Stomach (tissue), 19 donors: ENCODE measurements at places on chromosomes 3 and 15. TPM values are rescaled to one million over a fixed set of nuclear protein-coding genes. Genes with fewer than 3 reads are reported as not detected.

DHX30 gene
- 46.9 TPM for total RNA-seq

MASP1 gene
- not detected for total RNA-seq

C3orf62 gene
- total RNA-seq = 32.7 TPM

DNA sequence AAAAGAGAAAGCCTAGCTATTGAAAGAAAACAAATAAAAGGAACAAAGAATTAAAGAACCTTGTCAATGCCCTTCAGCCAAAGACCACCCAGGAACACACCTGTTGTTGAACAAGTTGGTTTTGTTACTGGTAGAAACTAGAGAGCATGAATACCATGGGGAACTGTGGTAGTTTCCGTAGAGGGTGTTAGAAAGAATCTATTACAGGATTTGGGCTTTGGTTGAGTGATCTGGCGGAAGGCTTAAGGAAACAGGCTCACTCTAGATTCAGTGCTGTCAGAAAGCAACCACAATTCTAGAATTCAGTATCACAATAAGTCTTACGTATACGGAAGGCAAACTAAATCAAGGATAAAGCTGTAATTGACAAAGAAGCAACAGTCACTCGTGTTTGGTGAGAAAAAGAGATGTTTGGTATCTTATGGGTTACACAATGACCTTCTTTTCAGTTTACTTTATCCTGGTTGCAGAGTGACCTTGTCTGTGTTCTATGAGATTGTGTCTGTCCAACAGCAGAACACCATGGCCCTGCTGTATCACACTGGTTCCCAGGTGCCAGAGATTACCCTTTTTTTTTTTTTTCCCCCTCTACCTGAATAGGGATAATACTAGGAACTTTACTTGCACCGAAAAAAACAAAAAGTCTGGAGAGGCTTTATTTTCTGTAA is 265.9 kb downstream of the SHQ1 start:
- no peak for DNase-seq

DNA sequence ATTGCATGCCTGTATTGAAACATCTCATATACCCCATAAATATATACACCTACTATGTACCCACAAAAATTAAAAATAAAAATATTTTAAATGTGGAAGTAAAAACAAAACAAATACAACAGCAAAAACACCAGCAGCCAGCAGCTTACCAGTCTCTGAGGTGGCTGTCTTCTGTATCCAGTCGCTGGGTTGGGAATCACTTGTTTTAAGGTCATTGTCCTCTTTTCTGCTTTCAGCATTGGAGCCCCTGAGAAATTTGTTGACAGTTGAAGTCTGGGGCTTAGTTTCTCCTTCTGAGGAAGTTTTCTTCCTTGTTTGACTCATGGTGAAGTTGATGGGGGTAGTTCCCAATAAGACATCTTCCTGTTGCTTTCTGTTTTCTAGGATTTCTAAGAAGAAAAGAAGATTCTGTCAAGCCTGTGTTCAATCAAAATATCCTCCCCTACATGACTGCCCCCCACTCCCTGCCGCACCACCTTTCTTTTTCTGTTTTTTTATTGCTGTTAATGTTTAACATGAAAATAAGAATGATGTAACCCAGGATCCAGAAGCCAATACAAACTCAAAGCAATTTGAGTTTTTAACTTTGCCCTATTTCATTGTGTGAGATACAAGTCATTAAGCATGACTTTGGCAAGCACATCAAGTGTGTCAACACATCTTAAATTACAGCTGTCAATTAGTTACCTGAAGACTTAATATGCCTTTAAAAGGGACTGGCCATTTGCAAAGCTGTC is at the start of gene LRRC31:
Gene LRRC31, minus strand, starts transcription at position 452 of the 737 bp plus-strand sequence. Its CDS starts 128 bp downstream, at position 324.
- DNase-seq = peak; percentile 58

DNA sequence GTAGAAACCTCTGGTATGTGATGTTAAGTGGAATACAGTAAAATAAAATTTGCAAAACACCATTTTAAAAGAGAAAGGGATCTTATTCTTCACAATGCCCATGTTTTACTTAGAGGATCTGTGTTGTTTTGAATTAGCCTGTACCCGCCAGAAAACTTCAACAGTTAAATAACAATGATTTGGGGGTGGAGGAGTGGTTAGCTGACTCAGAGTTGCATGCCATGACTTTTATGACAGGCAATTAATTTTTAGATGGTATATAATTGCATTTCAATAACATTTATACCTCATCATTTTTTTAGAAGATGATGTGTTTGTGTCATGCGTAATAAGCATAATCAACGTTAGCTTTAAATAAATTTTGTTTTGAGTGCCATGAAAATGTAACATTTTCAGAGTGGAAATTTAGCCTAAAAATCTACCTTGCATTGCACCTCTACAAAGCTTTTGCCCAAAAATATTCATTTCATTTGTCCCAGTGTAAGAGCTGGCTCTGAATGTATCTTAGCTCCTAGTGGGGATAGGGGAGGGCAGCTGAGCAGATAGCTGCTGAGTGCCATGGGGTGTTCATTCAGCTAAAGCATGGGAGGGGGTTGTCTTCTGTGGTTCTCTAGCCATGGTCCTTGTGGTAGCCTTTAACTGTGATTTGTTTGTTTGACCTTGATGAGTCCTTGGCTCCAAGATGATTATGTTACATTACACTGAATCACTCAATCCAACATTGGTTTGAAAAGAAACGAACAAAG is 379.8 kb downstream of the LPP start:
- no peak for DNase-seq

- DNase-seq = peak; percentile 40
Measured at GRCh38 chr15:80162059-80162554, 9.3 kb downstream of the FAH start.

- DNase-seq = no peak
Measured at GRCh38 chr3:13496879-13497278, 16.8 kb downstream of the HDAC11 start.

DNA sequence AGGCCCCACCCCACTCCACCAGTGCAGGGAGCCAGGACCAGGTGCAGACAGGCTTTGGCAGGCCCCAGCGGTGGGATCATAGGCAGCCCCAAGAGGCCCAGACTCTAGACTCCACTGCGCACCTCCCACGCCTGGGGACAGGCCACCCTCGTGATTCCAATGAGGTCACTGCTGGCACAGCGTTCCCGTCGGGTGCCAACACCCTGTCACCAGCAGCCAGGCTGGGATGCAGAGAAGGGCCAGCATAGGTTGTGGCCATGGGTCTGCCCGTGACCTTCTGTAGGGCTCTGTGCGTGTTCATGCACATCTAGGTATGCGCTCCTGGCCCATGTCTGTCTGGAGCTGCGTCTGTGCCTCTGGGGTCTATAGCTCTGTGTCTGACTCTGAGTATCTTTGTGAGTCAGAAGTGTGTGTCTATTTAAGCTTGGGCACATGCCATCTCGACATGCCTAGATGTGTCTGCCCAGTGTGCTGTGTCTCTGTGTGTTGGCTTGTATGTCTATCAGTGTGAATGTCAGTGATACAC is 13.0 kb downstream of the VIPR1 start:
- peak; percentile 56 for DNase-seq
